ENCODE measurements at places on chromosomes 16 and 17.

GRCh38 chr17:32835291-32835761 is 41.6 kb downstream of the MYO1D start:
- DNase-seq: no peak

DNA sequence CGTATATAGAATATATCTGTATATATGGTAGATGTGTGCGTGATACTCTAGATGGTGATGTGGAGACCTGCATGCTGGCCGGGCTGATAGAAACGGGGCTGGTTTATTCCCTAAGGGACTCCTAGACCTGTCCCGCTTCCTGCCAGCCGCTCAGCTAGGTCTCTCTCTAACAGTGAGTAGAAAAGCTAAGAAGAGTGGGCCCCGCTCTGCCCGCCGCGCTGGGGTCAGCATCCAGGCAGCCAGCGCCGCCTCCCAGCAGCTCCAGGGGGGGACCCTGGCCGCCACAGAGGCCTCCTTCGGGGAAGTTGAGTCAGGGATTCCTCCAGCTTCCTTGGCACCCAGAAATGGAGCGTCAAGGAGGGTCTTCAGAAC is 9.4 kb downstream of the CYGB start:
- DNase-seq: no peak

DNA sequence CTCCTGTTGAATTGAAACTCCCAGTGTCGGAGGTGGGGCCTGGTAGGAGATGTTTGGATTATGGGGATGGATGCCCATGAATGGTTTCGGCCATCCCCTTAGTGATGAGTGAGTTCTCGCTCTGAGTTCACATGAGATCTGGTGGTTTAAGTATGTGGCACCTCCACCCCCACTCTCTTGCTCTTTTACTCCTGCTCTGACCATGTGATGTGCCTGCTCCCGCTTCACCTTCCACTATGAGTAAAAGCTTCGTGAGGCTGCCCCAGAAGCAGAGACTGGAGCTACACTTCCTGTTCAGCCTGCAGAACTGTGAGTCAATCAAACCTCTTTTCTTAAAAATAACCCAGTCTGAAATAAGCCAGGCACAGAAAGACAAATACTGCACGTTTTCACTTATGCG is 512.4 kb downstream of the HS3ST4 start:
- no peak for DNase-seq

- no peak for DNase-seq
Measured at GRCh38 chr16:25045696-25046381, 30.7 kb upstream of the ARHGAP17 start.

- DNase-seq: peak; percentile 54
Measured at GRCh38 chr16:48541108-48541786, 68.7 kb downstream of the N4BP1 start.

GRCh38 chr16:8853150-8853549 is 15.7 kb downstream of the CARHSP1 start:
- DNase-seq: no peak

DNA sequence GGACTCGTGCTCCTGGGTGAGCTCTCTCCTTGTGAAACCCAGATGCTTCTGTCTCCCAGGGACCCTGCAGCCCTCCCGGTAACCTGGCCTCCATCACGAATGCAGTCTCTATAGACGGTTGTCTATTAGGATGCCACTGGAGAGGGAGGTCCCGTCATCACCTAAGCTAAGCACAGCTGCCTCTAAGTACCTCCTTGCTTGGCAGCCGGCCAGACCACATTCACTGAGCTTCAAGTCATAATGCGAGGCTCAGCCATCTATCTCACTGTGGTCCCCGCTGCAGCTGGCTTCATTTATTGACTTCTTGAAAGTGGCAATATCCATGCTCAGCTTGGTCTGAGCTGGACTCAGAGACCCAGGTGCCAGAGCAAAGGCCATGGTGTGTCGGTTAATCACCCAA is 74.5 kb upstream of the HSBP1 start:
- no peak for DNase-seq

- DNase-seq: no peak
Measured at GRCh38 chr17:69809331-69809730, 265.7 kb upstream of the KCNJ16 start.

DNA sequence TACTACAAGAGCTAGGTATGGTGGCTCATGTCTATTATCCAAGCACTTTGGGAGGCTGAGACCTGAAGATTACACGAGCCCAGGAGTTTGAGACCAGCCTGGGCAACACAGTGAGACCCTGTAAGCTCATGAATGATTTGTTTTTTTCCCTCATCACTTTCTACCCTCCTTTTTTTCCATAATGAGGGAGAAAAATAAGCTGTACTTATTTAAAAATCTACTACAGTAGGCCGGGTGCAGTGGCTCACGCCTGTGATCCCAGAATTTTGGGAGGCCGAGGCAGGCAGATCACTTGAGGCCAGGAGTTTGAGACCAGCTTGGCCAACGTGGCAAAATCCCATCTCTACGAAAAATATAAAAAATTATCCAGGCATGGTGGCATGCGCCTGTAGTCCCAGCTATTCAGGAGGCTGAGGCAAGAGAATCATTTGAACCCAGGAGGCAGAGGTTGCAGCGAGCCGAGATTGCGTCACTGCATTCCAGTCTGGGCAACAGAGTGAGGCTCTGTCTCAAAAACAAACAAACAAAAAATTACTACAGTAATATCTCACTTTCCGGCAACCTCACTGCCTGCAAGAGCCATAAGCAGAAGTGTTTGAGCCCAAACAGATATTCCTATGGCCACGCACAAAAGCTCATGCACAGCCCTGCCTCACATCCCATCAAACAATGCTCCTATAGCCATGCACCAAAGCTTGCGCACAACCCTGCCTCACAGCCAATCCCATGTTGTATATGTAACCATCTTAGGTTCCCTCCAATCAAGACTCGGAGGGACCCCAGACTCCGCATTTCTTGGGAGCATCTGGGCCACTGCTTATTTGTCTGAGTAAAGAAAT is 37.4 kb downstream of the TK2 start:
- no peak for DNase-seq

DNA sequence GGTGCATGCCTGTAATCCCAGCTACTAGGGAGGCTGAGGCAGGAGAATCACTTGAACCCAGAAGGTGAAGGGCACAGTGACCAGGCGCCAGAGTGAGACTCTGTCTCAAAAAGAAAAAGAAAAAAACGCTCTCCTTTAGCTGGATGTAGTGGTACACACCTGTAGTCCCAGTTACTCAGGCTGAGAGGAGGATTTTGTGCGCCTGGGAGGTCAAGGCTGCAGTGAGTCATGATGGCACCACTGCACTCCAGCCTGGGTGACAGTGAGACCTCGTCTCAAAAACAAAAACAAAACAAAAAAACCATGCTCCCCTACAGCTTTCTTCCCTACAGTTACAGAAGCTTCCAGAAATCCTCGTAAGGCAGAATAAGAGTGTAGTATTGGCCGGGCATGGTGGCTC is 33.1 kb upstream of the ST6GALNAC1 start:
- DNase-seq: no peak

DNA sequence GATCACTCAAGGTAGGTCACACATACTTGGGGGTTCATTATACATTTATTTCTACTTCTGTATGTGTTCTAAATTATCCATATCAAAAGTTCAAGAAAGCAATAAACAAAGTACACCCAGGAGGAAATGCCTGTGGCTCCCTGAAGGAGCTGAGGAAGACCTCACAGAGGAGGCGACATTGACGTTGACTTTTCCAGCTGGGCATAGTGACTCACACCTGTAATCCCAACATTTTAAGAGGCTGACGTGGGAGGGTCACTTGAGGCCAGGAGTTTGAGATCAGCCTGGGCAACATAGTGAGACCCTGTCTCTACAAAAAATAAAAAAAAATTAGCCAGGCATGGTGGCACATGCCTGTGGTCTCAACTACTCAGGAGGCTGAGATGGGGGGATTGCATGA is 16.3 kb downstream of the ITGAD start:
- DNase-seq: no peak

DNA sequence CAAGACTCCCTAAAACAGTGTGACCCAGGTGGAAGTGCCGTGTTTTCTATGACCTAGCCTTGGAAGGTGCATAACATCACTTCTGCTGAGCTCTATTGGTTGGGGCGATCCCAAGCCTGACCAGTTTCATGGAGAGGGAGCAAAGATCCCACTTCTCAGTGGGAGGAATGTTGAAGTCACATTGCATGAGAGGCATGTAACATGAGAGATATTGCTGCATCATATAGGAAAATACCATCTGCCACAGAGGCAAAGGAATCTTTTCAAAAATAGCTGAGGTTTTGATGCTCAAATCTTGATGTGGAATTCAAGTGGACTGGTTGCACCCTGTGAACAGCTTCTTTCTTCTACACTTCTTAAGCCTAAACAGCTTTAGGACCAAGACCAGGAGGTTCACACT is 56.4 kb upstream of the NLRP1 start:
- DNase-seq: no peak

- no peak for DNase-seq
Measured at GRCh38 chr16:78562650-78563049, 463.2 kb downstream of the WWOX start.

DNA sequence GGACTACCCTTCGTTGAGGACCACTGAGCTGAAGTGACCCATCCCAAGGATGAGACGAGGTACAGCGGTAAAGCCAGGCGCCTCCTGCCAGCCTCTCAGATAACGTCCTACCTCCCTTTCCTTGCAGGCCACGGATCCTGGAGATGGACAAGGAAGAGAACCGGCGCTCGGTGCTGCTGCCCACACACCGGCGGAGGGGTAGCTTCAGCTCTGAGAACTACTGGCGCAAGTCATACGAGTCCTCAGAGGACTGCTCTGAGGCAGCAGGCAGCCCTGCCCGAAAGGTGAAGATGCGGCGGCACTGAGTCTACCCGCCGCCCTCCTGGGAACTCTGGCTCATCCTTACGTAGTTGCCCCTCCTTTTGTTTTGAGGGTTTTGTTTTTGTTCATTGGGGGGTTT is 17.3 kb upstream of the LLGL1 start:
- no peak for DNase-seq

- no peak for DNase-seq
Measured at GRCh38 chr17:34248511-34249024, 6.5 kb upstream of the CCL2 start.

GRCh38 chr17:57622683-57623433 is 122.2 kb downstream of the CCDC182 start:
- DNase-seq: no peak

DNA sequence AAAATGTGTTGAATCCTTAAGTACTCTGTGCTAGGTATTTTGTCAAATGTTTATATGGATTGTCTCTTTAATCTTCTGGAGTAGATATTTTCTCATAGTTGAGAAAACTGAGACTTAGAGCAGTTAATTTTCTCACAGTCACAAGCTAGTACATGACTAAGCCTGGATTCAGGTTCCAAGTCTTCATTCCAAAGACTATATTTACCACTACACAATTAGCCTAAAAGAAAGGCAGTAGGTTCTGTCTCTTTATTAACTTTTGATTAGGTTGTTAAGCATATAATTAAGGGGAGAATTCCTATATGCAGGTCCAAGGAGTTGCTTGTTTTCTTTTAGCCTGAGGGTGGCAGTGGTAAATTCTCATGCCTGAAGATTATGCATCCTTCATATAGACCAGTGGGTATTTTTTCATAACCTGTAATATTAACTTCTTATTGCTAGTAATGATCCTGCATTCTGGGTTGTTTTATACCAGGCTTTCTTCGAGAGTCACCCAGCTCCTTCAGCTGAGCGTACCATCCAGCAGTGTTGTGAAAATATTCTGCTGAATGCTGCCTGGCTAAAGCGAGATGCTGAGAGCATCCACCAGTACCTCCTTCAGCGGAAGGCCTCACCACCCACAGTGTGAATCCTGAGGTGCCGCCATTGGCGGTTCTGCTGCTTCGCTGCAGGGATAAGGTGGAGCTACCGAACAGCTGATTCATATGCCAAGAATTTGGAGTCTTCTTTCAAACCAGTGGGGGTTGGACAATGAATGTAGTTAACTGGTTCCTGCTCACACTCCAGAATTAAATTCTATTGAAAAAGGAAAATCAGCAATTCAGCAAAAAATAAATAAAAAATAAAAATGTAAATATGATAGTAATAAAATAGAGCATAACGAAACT is 28.2 kb upstream of the KPNB1 start:
- no peak for DNase-seq

- no peak for DNase-seq
Measured at GRCh38 chr17:33902901-33903449, 352.1 kb upstream of the CCL2 start.

DNA sequence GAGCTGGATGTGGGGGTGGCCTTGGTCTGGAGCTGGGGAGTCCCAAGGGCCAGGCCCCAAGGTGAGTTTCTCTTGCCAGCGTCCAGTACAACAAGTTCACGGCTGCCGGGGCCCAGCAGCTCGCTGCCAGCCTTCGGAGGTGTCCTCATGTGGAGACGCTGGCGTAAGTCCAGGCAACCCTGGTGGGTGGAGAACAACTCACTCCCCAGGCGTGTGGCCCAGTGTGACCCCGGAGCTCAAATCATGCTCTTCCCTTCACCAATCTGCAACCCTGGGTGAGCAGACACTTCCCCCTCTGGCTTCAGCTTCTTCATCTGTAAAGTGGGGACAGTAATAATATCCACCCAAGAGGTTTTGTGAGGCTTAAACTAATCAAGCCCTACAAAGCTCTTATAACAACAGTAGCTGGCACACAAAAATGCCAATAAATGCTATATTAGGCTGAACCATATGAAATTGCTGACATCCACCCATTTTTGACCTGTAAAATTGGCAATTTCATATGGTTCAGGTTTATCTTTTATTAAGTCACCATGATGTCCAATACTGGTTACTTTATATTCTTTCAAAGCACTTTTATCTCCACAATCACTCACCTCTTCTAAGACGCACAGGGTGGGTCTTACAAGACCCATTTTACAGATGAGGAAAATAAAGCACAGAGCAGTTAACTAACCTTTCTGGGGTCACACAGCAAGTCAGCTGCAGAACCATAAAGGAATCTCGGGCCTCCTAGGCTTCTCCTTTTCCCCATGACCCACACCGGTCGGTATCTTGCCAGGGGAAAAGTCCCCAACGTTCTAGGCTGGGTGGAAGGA is 19.7 kb downstream of the DEXI start:
- DNase-seq: no peak

- peak; percentile 94 for DNase-seq
Measured at GRCh38 chr16:711548-712320, 3.2 kb upstream of the METRN start.

DNA sequence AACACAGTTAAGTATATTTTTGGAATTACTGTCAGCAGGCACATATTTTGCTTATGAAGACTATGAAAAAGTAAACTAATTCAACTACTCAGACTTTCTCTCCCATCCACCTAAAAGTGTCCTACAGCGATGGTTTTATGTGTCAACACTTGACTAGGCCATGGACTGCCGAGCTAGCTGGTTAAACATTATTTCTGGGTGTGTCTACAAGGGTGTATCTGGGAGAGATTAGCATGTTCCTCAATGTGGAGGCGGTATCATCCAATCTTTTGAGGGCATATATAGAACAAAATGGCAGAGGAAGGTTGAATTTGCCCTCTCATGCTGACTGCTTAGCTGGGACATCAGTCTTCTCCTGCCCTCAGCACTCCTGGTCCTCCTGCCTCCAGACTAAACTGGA is 82.7 kb upstream of the CDYL2 start:
- no peak for DNase-seq

Measured in activated CD8-positive, alpha-beta memory T cell treated with anti-CD3 and anti-CD28 coated beads for 24 hours (primary cell).